NCI-H1930 (cell line): ENCODE measurements at places on chromosomes 7 and 10.

DNA sequence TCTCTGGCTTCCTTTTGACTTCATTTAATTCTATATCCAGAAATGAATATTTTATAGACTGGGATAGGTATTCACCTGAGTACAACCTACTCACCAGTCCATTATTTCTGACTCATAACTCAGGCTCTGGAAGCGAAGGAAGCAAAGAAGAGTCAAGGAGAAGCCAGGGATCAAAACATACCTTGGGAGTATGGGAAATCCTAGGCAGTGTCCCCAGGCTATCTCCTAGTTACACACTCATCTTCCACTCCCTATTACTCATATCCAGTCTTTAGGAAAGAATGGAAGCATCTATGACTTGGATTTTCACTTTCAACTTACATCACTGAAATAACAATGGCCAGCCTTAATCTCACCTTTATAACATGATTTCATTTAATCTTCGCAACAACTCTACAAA lies 40.9 kb upstream of the ELAPOR2 start:
- no peak for DNase-seq

- DNase-seq, result no peak
Measured at GRCh38 chr7:46603296-46603752, 682.3 kb upstream of the IGFBP3 start.

GRCh38 chr7:92778972-92779371 lies 57.4 kb downstream of the CDK6 start:
- DNase-seq, result no peak

DNA sequence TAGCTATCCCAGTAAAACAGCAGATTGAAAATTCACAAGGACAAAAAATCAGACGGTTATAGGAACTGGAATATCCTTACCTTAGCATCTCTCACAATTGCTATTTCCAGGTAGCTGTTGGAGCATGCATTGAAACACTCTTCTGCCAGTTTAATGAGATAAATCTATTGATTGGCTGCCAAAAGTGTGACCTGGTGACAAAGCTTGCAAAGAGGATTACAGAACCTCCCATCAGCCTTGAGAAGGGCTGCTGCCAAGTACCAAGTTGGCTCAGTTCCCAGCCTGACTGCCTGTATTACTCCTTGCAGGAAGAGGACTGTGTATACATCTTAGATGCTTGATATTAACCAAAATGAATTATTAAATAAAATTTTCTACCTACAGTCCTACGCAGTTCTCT lies 5.1 kb downstream of the PRLHR start:
- no peak for DNase-seq

GRCh38 chr7:131691454-131692130 lies 135.2 kb upstream of the PODXL start:
- no peak for DNase-seq

GRCh38 chr10:79269443-79269842 lies 77.8 kb upstream of the PPIF start:
- DNase-seq, result no peak

- DNase-seq, result no peak
Measured at GRCh38 chr7:43077732-43078391, 34.6 kb upstream of the HECW1 start.

DNA sequence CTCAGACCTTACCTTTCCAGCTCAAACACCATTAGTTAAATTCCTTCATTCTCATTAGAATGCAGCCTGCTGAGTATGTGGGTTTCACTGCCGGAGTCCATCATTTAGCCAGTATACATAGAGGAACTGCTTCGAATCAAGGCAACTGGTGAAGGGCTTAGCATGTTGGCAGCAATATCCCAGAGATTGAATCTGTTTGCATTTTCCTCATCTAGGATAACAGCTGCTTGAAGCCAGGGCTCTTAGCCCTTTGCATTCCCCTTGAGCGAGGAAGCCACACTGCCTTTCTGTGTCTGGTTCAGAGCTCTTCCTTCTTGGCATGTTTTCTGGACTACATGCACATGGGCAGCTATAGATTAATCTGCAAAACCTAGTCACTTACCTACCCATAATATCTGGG lies 14.7 kb downstream of the NODAL start:
- no peak for DNase-seq

DNA sequence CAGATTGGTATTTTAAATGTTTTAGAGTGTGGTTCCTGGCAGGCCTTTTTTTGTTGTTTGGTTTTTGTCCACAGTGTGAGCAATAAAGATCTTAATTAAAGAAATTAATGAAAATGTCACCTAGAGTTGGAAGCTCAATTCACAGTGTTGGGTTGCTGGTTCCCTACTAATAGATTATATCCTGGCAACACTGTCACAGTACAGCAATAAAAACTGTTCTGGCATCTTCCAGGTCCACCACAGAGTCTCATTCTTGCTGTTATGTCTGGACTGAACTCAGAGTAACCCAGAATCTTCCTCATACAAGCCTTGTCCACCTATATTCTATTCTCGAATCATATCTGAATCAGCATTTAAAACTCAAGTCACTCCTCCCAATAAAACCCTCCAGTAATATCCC lies 212.4 kb upstream of the LRRTM3 start:
- DNase-seq, result no peak

DNA sequence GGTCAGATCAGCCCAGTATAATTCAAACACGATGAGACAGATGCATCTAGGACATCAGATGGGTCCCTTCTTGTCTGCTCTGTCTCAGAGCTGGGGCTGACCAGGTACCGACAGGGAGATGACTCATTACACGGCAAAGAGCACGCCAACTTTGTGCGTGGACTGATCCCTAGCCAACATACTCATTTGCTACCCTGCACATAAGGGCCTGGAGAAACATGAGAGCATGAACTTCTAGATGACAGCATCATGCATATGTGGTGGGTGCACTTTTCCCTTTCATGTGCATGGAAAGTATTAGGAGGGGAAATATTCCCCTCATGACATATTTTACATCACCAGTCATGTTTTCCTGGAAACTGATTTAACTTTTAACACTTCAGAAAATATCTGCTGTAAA lies 35.1 kb upstream of the NPVF start:
- DNase-seq, result no peak

DNA sequence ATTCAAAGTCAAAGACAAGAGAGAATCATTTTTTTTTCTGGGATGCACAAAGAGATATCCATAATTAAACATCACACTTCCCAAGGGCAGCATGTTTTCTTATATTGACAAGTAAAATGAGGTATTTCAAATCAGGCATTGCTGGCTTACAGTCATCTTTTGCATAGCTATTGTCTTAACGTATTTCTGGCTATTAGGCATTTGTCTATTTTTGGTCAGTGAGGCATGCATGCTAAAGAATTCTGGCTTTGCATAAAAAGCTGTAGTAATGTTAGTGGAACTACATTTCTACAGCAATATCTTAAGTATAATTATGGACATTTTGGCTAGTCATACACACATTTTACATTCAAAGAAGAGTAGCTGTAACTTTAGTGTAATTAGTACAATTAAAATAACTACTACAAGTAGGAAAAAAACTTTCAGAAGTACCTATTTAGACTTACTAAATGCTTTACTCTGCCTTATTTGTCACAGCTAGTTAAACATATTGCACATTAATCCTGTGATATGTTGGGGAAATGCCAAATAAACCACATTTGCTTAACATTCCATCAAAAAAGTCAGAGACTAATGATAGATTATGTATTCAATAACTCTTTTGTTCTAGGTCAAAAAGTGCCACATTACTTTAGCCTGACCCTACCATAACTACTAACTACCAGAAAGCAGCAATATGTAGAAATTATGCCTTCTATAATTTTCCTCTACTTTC lies 76.4 kb downstream of the RELN start:
- no peak for DNase-seq

GRCh38 chr10:21529032-21529910 lies 3.8 kb upstream of the SKIDA1 start:
- no peak for DNase-seq

GRCh38 chr10:127307338-127307737 lies 110.9 kb upstream of the INSYN2A start:
- DNase-seq, result no peak

DNA sequence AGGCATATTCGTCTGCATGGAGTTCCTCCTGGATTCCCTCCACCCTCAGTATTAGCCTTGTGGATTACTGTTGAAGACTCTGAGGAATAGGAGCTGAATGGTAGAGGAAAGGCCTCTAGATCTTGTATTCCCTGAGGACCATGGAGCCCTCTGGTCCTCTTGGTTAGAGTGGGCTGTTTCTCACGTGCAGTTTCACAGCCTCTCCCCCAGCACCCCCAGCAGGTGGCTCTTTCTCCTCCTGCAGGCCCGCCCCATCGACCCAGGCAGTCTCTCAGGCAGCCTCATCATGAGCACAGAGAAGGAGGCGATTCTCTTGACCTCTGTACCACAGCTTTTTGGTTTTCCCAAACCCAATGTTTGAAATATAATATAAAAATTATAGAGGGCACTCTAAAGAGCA lies 102.0 kb downstream of the WNT2 start:
- no peak for DNase-seq

DNA sequence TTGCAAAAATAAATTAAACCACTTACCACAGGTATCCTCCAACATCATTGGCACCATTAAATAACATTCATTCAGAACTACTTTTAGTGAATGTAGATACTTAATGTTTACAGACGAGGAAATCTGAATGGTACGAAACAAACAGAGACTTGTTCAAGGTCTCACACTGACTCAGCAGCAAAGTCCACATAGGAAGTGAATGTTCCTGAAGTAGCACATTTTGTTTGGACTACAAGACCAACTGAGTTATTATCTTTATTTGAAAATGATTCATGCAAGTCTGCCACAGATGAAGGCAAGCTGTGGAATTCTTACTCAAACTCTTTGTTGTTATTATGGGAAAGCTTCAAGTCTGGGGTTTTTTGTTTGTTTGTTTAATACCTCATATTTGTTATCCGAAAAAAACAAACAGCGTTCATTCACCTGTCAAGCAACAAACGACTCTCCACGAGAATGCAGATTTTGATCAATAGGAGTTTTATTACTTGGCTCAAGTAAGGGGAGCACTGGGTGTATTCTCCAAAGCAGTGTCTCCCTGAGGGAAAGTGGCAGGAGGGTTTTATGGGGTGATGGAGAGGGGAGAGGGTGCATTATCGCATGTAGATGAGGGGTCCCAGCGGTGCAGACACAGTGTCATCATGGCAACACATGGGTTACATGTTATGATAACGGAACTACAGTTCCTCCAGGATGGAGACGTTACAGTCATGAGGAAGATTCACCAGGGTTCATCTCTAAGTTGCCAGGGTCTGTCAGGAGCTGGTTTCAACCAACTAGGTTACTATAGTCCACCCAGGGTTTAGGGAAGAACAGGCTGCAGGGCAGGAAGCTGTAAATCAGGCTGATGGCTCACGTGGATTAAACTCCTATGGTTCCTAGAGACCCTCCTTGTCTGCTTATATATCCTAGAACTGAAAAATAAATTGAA lies 147.7 kb upstream of the AKR1E2 start:
- no peak for DNase-seq

GRCh38 chr10:103660364-103661197 lies 167.1 kb downstream of the NEURL1 start:
- no peak for DNase-seq

GRCh38 chr10:77045085-77045484 lies 592.5 kb downstream of the KCNMA1 start:
- DNase-seq, result no peak

GRCh38 chr7:1288996-1289551 lies 56.4 kb downstream of the UNCX start:
- no peak for DNase-seq

DNA sequence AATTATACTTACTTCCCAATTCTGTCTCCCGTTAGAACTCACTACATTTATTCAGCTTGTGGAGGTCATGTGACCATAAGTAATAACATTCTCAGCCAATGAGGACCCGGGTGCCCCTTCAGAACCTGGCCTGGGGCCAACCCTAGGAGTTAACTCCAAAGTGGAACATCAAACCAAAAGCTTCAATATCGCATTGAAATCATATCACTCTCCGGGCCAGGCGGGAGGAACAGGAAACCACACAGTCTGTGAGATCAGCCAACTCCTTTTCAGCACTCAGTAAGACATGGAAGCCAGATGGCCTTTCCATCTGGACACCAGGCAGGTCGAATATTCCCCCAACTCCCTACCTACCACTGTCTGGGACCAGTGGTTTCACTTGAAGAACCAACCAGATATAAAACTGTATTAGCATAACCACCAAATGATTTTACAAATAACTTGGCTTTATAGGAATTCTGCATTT lies 5.5 kb downstream of the CREB3L2 start:
- no peak for DNase-seq

GRCh38 chr7:96238976-96239766 lies 82.7 kb downstream of the SLC25A13 start:
- no peak for DNase-seq

DNA sequence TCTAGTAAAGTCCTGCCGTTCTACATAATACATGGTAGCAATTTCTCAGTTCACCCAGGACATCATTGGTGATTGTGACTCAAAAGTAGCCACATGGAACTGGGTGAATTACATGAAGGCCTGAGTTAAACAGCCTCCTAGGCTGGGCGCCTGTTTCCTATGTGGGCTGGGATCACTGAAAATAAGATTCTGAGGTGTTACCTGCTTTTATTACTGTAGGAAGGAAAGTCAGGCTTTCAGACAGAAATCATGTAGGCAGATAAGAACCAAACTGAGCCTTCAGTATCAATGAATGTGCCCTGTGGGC lies 160.4 kb downstream of the CAMK1D start:
- no peak for DNase-seq

DNA sequence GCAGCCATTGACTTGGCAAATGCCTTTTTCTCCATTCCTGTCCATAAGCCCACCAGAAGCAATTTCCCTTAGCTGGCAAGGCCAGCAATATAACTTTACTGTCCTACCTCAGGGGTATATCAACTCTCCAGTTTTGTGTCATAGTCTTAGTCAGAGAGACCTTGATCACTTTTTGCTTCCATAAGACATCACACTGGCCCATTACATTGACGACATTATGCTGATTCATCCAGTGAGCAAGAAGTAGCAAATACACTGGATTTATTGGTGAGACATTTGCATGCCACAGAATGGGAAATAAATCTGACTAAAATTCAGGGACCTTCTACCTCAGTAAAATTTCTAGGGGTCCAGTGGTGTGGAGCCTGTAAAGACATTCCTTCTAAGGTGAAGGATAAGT lies 649.7 kb upstream of the ANKRD30A start:
- DNase-seq, result no peak

DNA sequence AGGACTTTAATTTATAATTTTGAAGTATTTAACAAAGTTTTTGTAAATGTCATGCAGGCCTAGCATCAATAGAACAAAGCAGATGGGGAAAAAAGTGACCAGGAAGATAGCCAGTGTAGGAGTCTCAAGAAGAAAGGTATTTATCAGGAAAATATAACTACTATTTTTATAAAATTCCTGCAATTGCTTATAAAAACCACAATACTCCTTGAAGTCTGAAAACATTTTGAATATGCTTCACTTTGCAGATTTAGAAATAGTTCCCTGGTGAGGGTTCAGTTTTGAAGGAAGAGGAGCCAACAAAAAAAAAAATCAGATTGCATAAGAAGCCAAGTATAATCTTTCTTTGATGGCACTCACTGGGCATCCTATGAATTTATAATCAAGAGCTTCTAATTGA lies 34.1 kb downstream of the MTERF1 start:
- DNase-seq, result no peak
